ENCODE measurements at places on chromosomes 13 and 19.

- DNase-seq: no peak
These were observed 6.7 kb upstream of the MRPL4 start for GRCh38 chr19:10245189-10245939.

GRCh38 chr13:22403144-22403543, 732.3 kb downstream of the FGF9 start:
- DNase-seq: no peak

DNA sequence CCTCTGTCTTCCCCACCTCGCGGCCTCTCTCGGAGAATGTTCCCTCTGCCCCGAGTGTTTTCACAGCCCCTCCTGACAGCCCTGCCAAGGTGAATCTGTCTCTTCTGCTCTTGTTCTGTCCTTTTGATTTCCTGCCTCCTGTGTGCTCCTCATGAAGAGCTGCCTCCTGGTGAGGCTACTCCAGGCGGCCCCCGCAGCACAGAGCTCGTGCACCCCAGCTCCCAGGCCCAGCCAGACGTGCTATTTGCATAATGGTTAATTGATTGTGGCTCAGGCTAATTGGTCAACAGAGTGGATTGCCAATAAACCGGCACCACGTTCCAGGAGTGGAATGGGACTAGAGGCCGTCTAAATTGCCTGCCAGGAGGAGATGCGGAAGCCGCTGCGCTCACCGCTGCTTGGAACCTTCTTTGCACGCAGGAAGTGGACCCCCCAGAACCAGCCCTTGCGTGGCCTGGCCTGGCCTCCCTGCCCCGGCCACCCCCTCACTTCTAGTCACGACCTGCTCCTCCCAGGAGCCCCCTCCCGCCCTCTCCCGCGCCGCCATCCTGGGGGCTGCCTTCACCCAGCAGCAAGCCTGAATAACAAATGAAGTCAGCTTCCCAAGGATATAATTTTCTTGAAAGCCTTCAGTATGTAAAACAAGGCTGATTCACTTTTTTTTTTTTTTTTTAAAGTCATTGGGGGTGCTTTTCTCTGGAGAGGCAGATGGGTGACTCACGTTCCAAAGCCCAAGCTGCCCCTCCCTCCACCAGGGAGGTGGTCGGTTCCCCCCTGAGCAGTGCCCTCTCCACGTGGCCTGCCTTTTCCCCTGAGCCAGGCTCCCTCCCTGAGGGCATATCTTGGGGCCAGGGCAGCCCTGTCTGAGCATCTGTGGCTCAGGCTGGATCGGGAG, 144.0 kb downstream of the KDM4B start:
- DNase-seq: peak; percentile 33

- no peak for DNase-seq
These were observed 3.3 kb downstream of the MLLT1 start for GRCh38 chr19:6276447-6276846.

DNA sequence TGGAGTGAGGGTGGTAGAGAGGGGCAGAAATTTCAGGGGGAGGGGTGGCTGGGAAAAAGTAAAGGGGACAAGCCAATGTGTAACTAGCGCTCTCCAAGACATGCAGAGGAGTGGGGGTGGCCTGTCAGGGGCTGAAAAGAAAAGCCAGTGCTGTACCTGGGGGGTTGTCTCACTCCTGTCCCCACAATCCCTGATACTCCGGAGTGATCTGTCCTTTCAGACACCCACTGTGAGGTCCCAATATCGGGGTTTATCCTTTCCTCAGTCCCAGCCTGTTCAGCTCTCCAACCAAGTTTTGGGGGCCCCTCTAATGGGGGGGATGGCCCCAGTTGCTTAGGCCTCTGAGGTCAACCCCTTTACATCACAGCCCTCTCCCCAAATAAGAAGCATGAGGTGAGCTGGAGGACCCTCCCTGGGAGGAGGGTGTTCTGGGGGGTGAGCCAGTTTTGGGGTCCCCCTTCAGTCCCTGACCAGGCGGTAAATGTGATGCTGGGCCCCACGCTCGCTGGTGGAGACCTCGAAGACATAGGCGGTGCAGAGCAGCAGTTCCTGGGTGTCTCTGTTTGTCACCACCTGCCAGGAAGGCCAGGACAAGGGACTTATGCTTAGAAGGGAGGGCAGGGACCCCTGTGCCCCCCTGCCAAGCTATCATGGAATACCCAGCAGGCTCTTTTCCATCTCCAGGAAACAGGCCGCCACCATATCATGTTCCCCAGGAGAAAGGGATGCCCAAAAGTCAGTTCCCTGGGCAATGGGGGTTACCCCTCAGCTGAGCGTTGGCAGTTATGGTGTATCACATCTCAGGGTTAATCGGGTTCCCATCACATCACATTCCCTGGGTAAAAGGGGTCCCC, 5.9 kb downstream of the CD37 start:
- no peak for DNase-seq
